ENCODE measurements at places on chromosomes 5 and 9.

DNA sequence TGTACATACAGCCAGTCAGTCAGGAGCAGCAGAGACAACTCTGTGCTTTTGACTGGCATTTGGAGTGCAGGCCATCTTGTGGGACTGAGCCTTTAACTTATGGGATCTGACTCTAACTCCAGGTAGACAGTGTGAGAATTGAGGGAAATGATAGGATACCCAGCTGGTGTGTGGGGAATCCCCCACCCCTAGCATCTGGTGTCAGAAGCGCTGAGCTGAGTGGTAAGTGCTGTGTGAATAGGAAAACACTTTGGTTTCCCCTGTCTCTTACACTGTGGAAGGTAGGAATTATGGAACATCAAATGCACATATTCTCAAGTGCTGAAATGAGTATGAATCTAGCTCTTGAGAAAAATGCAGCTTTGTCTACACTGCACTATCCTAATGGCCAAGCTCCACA is 43.9 kb downstream of the CCDC125 start:
- no peak for DNase-seq

DNA sequence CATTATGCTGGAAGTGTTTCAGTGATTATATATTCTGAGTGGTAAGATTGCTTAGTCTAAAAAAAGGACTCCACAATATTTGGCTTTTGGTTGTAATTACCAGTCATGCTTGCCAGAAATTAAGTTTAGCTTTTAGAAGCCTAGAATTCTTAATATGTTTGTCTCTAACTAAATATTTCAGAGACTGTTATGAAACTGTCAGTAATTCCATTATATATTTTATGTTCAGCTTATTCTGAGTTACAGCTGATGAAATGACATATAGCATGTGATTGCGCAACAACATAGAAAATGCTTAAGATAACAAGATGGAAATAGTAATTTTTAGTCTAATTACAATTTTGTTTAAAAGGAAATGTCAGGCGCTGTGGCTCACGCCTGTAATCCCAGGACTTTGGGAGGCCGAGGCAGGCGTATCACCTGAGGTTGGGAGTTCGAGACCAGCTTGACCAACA is 44.2 kb downstream of the KIAA1958 start:
- DNase-seq: no peak

DNA sequence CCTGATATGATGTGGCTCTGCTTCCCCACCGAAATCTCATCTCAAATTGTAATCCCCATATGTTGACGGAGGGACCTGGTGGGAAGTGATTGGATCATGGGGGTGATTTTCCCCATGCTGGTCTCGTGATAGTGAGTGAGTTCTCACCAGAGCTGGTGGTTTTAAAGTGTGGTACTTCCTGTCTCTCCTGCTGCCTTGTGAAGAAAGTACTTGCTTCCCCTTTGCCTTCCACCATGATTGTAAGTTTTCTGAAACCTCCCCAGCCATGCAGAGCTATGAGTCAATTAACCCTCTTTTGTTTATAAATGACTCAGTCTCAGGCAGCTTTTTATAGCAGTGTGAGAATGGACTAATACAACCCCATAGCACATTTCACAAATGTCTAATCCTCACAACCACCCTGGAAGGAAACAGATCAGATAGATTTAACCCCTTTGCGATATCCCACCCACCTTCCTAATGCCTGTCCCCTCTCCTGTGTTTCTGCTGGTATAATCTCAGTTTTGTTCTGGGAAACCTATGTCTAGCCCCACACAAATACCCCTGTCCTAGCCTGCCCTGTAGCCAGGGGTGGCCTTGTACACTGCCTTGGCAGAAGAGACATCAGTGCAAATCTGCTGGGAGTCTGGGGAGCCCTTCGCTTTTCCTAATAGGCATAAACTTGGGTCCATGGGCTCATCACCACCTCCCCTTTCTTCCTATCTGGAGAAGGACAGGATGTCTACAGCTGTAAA is 157.0 kb upstream of the RAI14 start:
- no peak for DNase-seq

DNA sequence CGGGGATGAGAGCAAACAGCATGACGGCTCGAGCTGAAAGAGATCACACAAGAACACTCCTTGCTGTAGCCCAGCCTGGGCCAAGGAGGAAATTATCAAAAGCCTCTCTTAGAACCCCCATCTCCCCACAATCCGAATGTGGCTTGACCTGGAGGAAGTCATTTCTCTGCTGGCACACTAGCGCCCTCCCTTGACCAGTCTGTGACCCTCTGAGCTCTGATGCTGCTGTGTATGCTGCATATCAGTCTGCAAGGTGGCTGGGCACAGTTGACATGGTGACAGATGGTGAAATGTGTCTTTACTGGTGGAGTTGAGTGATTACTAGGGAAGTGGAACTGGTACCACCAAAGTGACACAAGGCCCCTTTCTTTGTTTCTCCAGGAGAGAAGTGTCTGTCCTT is 3.3 kb downstream of the SLC46A2 start:
- no peak for DNase-seq

DNA sequence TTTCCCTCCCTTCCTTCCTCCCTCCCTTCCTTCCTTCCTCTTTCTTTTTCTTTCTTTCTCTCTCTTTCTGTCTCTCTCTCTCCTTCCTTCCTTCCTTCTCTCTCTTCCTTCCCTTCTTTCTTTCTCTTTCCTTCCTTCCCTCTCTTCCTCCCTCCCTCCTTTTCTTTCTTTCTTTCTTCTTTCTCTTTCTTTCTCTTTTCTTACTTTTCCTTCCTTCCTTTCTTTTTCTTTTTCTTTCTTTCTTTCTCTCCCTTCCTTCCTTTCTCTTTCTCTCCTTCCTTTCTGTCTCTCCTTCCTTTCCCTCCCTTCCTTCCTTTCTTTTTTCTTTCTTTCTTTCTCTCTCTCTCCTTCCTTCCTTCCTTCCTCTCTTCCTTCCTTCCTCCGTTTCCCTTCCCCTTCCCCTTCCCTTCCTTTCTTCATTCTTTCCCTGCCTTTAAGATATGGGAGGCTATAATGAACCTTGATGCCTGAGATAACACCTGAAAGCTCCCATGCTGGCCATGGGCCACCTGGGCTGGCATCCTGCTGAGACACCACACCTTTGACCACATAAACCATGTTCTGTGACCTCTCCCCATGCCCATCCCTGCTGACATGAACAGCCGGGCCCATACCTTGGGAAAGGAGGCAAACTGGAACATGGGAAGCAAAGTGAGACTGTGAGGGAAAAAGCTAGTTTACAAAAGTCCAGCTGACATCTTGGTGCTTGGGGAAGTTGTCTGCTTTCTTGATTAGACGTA is 197.8 kb upstream of the ZNF618 start:
- no peak for DNase-seq

GRCh38 chr9:110266795-110267194 is 10.5 kb upstream of the TXN start:
- no peak for DNase-seq

GRCh38 chr9:134404376-134405358 is 78.4 kb downstream of the RXRA start:
- no peak for DNase-seq

DNA sequence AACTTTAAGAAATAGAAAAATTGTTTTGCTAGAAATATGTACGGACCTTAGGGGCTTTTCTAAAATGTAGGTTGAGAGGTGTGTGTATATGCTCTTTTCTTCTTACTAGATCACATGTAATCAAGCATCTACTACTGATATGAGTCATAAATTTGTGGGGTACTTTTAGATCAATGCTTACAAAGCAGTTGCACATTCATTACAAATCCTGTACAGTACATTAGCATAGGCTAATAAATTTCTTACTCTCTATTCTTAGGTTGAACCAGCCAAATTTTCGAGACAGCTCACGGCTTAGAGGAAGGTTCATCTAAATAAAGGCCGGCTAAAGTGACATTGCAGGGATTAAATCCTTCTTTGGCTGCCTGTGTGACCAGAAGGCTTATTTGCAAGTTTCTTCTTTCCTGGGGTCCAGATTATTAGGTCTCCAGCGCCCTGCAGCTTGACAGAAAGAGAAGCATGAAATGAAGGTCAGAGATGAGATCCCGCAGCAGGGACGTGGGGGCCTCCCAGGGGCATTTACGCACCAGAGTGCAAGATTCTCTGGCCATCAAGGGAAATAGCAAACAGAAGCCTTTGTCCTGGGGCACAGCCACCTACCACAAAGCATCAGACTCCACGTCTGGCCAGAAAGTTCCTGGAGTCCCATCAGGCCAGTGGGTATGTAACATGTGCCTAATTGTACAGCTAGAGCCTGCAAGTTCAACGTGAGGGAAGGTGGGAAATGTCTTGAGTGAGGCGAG is 53.0 kb downstream of the NIM1K start:
- DNase-seq: no peak

GRCh38 chr5:38018016-38018415 is 178.2 kb upstream of the GDNF start:
- DNase-seq: no peak

DNA sequence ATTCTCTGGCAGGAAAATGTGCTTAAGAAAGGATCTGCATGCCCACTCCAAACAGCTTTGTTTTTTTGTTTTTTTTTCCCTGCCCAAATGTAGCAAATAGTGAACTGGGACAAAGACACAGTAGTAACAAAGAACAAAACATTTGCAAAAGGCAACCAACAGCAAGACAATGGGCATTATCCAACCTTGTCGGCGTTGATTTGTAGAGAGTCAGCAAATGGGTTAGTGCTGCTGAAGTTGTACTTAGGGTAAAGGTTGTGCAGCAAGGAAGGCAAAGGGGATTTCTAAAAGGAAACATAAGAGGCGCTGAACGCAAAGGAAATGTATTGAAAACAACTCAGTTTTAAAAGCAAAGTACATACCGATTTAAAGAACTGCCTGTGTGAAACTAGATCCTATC is 136.2 kb downstream of the MPDZ start:
- no peak for DNase-seq

DNA sequence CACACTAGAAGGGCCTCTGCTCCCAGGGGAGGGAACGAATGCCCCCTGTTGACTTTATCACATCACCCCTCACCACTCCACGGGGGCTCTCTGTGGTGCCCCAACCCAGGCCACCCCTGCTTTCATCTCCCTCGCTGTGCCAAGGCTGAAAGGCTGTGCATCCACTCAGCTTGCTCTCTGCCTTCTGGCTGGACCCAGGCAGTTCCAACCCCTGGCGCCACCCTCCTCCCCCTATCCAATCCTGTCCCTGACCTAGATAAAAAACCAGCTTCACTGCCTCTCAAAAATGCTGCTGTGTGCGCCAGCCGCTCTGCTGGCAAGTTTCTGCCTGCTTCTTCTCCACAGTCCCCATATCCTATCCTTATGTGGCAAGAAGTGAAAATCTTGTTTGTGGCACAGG is 22.4 kb upstream of the CORO2A start:
- no peak for DNase-seq

- DNase-seq: no peak
These were observed 75.1 kb downstream of the SH3GL2 start for GRCh38 chr9:17653947-17654465.

- DNase-seq: no peak
These were observed 47.3 kb upstream of the TRMT10B start for GRCh38 chr9:37706290-37706689.

- no peak for DNase-seq
These were observed 73.9 kb upstream of the GABRP start for GRCh38 chr5:170709640-170710039.

GRCh38 chr5:162119801-162120200 is 52.2 kb downstream of the GABRG2 start:
- DNase-seq: no peak

GRCh38 chr9:120080849-120081248 is 499.1 kb downstream of the CDK5RAP2 start:
- DNase-seq: no peak

DNA sequence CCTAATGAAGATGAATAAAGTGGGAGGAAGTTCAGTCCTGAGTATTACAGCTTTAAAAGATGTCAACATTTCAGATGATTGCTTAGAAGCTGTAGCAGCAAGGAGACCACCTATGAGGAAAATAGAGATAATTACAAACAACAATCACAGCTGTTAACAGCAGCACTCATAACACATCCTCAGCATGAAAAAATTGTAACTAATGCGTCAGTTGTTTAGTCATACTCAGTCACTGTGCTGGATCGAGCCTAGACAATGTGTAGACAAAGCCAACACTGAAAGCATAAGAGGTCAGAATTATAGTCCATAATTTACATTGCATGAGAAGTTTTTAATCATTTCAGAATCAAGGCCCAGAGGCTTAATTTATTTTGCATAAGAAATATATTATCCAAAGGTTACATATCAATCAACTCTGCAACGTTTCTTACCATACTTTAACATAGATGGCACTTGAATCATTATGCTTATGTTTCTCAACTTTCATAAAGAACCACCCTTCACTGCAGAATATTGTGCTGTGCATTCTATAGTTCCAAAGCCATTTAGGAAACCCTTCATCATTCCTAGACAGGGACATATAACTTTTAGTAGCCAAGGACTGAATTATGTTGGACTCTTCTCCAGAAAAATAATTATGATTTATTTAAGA is 60.2 kb upstream of the HAPLN1 start:
- DNase-seq: no peak

- DNase-seq: no peak
These were observed 44.0 kb upstream of the IER5L start for GRCh38 chr9:129221979-129222635.

DNA sequence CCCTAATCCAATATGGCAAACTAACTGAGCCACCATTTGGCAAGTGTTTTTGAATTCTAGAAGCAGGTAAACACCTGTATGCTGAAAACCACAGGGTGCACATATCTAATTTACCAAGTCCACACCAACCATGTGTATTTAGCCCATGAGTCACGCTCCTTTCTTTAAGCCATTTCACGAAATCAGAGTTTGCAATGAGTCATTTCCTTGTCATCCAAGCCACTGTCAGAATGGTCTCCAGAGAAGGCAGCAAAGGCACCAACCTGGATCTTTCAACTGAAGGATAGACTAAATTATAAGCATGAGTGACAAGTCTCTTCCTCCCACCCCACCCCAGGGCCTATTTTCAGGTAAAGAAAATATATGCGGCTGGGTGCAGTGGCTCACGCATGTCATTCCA is 110.0 kb downstream of the PAX5 start:
- no peak for DNase-seq

GRCh38 chr5:65623482-65623881 is 651 bp downstream of the TRIM23 start:
- DNase-seq: no peak

GRCh38 chr5:79873187-79873586 is 117.9 kb downstream of the MTX3 start:
- DNase-seq: no peak

DNA sequence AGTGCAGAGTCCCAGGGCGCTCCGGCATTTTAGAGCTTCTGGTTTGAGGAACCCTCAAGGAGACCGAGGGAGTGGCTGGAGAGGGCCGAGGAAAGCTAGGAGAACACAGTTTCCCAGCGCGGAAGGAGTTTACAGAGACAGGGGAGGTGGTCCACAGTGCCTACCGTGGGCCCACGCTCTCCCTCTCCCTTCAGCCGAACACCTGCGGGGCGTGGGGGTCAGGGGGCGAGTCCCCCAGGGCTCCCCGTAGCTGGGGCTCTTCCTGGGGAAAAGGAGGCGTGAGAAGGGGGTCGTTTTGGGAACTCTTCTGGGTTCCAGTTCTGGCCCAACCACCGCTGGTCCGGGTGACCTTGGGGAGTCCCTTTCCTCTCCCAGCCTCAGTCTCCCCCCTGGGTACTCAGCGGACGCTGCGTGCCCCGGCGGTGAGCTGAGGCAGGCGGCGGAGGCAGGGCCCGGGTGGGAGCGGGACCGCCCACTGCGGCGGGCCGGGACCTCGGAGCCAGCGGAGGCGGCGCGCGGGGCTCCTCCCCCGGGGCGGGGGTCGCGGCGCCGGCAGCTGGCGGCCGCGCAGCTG is 368 bp upstream of the FRMPD1 start:
- DNase-seq: no peak

GRCh38 chr5:87053146-87053545 is 214.5 kb upstream of the RASA1 start:
- DNase-seq: no peak
